ENCODE measurements at places on chromosomes 5 and 9.

GRCh38 chr5:32319392-32319791 is 6.7 kb upstream of the MTMR12 start:
- DNase-seq: no peak

DNA sequence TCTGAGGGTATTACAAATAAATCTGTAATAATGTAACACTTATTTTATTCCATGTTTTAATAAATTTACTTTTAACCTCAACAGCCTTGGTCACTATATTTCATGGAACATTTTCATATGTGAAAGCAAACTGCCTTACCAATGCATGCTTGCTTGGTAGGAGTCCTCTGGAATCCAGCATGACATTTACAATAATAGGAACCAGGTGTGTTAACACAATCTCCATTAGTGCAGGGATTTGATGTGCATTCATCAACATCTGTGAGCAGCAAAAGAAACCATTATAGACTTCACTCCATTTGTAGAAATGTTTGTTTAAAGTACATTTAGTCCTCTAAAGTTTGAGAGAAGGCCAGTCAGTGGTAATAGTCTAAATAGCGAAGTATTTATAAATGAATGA is 159.4 kb downstream of the FBN2 start:
- no peak for DNase-seq

DNA sequence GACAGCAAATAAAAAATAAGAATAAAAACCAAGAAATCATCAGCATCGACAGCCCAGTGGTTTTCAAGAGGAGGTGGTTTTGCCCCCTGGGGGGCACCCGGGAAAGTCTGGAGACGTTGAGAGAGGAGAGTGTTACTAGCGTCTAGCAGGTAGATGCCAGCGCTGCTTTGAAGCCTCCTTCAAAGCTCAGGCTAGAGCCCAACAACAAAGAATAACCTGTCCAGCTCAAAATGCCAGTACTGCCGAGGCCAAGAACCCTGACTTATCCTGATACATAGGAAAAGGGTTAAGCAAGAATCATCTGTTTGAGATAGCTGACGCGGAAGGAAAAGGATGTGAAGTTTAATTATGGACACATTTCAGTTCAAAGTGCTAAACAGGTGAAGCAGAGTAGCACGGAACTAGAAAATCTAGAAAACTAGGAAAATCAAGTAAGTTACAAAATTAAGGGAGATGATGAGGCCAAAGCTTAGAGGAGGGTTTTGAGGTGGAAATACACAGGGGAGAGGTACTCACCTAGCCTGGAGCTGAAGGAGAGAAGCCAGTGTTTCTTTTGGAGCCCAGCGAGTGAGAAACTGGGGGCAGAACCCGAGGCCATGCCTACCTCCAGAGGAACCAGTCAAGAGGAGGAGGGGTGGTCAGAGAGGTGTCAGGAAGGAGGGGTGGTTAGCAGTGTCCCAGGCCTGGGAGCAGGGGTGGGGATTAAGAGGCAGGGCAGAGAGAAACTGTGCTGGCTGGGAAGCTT is 121.0 kb upstream of the RETREG1 start:
- no peak for DNase-seq

- DNase-seq: no peak
Measured at GRCh38 chr5:53257806-53258373, 148.3 kb upstream of the MOCS2 start.

GRCh38 chr9:93871286-93871685 is 83.9 kb downstream of the BARX1 start:
- no peak for DNase-seq

- no peak for DNase-seq
Measured at GRCh38 chr9:82242285-82242963, 253.9 kb downstream of the SPATA31D1 start.

DNA sequence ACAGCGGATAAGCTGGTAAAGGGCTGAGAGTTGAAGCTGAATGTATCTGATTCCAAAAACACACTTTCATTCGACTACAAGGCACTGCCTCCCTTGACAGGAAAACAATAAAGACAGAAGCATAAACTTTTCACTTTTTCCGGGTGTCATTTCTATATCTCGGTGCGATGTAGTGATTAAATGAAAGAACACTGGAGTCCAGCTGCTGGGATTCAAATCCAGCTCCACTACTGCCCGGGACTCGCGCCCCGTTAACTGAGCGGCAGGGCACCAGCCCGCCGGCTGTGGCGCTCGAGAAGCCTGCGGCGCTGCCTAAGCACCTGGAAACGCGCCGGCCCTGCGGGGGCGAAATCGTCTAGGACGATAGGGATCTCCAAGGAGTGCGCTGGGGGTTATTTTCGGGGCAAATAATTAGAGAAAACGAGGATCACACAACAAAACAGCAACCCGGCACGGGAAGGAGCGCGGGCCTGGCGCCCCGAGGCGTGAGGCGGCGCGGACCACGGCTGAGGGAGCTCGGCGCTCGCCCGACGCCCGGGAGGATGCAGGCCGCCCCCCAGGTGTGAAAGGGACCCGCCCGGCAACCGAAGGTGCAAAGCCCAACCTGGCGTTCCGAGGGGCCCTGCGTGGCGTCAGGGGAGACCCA is 837 bp downstream of the UIMC1 start:
- DNase-seq: peak; percentile 39

- DNase-seq: no peak
Measured at GRCh38 chr5:156529892-156530291, 202.9 kb downstream of the SGCD start.

- DNase-seq: no peak
Measured at GRCh38 chr5:33337637-33337992, 103.2 kb upstream of the TARS1 start.

- DNase-seq: no peak
Measured at GRCh38 chr5:147629196-147629595, 119.3 kb upstream of the DPYSL3 start.

DNA sequence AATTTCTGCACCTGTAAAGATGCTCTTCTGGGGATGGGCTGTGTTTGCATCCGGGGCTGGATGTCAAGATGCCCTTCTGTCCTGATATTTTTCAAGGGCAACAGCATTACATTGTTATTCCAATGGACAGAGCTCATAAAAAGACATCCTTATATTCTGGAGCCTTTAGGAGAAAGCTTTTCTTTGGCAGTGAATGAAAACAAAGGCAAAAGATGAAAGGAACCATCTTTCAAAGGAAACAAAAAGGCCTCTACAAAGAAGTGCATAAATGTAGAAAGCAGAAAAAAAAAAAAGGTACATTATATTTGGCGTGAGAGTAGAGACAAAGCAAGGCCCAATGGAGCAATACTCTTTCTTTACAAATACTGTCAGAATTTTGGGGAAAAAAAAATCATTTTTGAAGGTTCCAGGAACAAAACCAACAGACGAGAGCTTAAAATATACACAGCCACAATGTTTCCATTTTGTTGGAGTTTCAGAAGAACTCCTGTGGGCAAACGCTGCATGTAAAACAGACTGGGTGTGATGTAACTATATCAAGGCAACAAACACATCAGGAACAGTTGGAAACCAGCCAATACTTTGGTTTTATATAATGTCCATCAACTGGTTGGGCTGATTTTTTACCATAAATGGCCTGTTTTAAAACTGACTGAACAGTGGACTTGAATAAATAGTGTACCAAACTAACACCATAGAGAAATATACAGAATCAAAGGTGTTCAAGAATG is 885.6 kb upstream of the DMAC1 start:
- no peak for DNase-seq

DNA sequence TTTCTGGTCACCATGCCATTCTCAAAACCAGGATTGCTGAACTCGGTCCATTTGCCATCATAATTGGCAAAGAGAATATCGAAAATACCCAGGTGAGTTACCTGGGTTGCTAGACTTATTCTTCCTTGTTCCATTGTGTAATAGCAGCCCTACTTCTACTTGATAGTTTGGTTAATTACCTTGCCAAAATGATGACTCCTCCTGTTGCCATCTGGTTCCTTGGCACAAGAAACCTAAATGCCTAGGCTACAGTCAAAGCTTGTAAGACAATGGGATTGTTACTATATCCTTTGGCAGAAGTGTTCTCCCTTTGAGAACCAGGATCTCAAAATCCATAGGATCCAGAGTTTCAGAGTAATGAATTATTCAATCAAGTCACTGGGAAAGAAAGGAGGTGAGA is 373.2 kb upstream of the ACTBL2 start:
- DNase-seq: no peak

- DNase-seq: no peak
Measured at GRCh38 chr9:79129865-79130480, 441.8 kb upstream of the TLE4 start.

GRCh38 chr5:164098531-164098930 is 593.1 kb downstream of the MAT2B start:
- DNase-seq: no peak

DNA sequence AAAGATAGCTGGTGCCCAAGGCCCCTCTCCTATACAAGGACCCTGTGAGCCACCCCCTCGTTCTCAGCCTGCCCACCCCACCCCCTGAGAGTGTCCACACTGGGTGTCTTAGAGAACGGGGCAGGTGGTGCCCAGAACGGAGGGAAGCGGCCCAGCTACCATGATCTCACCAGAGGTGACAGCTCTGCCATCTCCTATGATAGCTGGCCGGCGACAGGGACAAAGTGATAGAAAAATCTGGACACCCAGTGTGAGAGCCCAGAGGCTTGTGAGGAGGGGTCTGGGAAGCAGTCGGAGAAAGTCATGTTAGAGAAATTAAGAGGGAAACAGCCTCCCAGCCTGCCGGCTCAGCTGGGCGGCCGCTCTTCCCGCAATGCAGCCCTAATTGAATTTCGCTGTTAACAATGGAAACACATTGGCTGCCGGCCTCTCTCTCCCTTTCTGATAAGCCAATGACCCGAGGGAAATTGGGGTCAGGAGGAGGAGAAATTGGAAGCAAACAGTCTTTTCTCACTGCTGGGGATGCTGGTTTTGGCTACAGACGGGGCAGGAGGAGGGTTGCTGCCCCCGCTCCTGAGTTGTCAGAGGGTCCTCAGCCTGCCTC is 32.3 kb downstream of the HK3 start:
- no peak for DNase-seq

GRCh38 chr9:35734096-35734495 is 1.6 kb downstream of the CREB3 start:
- DNase-seq: no peak

- DNase-seq: no peak
Measured at GRCh38 chr9:135068776-135069415, 18.6 kb upstream of the OLFM1 start.

GRCh38 chr5:39598661-39599248 is 174.0 kb upstream of the DAB2 start:
- DNase-seq: no peak

GRCh38 chr9:84953252-84953773 is 283.8 kb downstream of the NTRK2 start:
- DNase-seq: no peak

GRCh38 chr9:129838707-129839259 is 3.5 kb downstream of the USP20 start:
- no peak for DNase-seq

GRCh38 chr9:108534741-108535140 is 321.0 kb downstream of the ACTL7B start:
- no peak for DNase-seq

DNA sequence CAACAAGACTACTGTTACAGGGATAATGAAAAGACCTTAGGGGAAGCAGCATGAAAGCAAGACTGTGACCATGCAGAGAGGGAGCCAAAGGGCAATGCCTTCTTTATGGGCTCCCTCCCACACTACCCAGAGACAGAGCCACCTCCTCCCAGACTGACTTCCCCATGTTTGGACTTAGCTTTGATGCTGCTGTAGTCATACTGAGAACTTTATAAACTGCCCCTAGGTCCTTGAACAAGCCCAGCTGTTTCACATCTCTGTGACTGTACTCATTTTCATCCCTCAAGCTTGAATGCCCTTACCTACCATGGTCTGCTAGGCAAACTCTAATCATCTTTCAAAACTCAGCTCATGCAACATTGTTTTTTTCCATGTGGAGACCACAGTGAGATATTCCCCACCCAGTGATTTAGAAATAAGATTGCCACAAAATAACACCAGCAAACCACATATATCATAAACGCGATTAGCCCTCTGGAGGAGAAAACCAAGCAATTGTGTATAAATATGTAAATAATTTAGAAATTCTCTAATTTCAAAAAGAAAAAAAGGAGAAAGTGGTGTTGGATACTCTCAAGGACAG is 23.4 kb upstream of the FAM169A start:
- no peak for DNase-seq

DNA sequence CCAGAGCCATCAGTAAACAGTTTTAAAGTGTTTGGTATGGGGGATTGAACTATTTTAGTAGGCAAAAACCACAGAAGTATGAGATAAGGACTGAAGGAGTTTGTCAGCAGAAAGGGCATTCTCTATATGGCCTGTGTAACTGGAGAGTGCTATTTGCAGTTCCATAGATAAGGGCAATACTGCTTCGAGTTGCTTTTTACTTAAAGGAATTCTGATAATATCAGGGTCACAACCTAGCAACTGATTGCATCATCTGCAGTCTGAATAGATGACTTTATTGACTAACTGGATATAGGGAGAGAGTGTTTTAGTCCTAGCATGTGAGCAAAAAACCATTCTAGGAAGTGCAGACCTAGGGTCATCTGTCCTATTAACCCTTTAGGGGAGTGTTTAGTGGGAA is 645.2 kb upstream of the PTPRD start:
- DNase-seq: no peak

- DNase-seq: no peak
Measured at GRCh38 chr5:134533115-134533815, 7.8 kb downstream of the JADE2 start.

- no peak for DNase-seq
Measured at GRCh38 chr9:106961623-106962022, 98.7 kb downstream of the ZNF462 start.

- no peak for DNase-seq
Measured at GRCh38 chr9:98287384-98287783, 31.9 kb upstream of the TBC1D2 start.

- no peak for DNase-seq
Measured at GRCh38 chr5:10485142-10485795, 43.6 kb downstream of the ROPN1L start.

DNA sequence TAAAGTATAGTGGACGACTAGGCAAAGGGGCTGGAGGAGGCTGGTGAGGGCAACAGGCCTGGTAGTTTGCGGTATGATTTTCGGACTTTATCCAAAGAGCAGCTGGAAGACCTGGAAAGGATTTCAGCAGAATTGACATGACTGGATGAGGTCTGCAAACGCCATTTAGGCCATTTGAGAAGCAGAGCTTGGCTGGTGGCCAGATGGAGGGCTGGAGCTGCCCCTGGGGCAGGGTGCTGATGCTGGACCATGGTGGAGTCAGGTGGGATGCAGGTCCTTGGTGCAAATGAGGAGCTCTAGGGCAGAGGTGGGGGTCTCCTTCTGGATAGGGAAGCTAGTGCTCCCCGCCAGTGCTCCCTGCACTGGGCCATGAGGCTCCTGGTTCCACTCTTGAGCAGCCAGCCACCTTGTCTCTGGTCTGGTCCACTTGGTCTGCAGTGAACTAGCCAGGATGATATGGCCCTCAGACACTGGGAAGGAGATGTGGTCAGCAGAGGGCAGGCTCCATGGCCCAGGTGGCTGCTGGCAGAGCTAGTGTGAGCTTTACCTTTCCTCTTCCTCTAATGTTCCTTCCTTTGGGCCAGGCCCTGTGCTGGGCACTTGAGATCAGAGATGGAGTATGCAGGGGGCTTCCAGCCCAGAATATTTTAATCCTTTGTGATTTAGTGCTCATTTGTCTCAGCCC is 31.4 kb downstream of the COL27A1 start:
- no peak for DNase-seq

GRCh38 chr9:33140401-33141360 is 26.5 kb downstream of the B4GALT1 start:
- DNase-seq: no peak

- no peak for DNase-seq
Measured at GRCh38 chr5:110702704-110703103, 23.8 kb downstream of the TMEM232 start.

GRCh38 chr9:2623288-2624050 is 1.9 kb downstream of the VLDLR start:
- no peak for DNase-seq

- no peak for DNase-seq
Measured at GRCh38 chr5:115831163-115831768, 10.1 kb downstream of the ATG12 start.
